ENCODE measurements at places on chromosomes 16 and 17. TPM values are rescaled to one million over a fixed set of nuclear protein-coding genes. Genes with fewer than 3 reads are reported as not detected.

MLKL gene
- total RNA-seq: 12.7 TPM

SPN gene
- total RNA-seq: 451 TPM

MT1M gene
- total RNA-seq: not detected

CLEC18A gene
- 0.81 TPM for total RNA-seq

TMEM231 gene
- total RNA-seq: 21.8 TPM

RCVRN gene
- 0.27 TPM for total RNA-seq

MYH3 gene
- 1.6 TPM for total RNA-seq

MPP2 gene
- 0.81 TPM for total RNA-seq

PTX4 gene
- total RNA-seq: 0.27 TPM

CHST5 gene
- under 0.01 TPM for total RNA-seq

POLR3K gene
- total RNA-seq: 9.4 TPM

TERB1 gene
- total RNA-seq: not detected

PRSS27 gene
- 3.2 TPM for total RNA-seq

GCGR gene
- total RNA-seq: not detected

All from hematopoietic multipotent progenitor cell (in vitro differentiated cells).